ENCODE measurements at places on chromosomes 4 and X.

- peak; percentile 3 for DNase-seq
Measured at GRCh38 chrX:79592259-79592658, 225.1 kb upstream of the ITM2A start.

DNA sequence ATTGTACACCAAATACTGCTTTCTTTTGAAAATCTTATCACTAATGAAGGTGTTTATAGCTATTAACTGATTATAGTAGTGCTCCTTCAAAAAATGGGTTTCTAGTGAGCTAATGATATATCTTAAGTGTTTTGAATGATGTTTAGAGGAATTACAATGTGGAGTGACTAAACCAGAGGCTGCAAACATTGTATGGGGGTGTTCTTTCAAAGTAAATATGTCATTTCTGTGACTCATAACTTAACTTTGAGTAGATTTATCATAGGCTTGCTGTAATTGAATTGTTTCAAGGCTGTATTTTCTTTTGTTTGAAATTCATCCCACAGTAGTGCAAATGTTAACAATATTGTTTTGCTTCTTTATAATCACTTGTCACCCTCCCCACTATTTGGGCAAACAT is 141.6 kb downstream of the IL1RAPL2 start:
- DNase-seq, result no peak

GRCh38 chr4:7546809-7547367 is 112.2 kb upstream of the PSAPL1 start:
- DNase-seq, result no peak

DNA sequence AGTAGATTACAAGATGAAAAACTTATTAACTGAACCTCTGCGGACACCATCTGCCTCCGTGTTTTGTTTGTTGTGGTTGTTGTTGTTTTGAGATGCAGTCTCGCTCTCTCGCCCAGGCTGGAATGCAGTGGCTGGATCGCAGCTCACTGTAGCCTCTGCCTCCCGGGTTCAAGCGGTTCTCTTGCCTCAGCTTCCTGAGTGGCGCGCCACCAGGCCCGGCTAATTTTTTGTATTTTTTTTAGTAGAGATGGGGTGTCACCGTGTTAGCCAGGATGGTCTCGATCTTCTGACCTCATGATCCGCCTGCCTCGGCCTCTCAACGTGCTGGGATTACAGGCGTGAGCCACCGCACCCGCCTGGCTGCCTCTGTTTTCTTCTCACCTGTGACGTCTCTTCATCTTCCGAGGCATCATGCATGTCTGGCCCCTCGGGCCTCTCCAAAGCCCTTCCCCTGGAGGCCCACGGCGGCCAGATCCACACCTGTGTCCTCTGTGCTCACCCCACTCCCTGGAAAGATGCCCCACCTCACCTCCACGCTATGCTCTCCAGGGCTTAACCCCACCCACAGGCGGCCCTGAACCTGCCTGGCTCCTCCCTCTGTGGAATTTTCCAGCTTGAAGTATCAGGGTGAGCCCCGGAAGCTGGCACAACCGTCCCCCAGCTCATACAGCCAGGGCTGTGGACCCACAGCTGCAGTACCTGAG is 77.0 kb upstream of the MXD4 start:
- no peak for DNase-seq

DNA sequence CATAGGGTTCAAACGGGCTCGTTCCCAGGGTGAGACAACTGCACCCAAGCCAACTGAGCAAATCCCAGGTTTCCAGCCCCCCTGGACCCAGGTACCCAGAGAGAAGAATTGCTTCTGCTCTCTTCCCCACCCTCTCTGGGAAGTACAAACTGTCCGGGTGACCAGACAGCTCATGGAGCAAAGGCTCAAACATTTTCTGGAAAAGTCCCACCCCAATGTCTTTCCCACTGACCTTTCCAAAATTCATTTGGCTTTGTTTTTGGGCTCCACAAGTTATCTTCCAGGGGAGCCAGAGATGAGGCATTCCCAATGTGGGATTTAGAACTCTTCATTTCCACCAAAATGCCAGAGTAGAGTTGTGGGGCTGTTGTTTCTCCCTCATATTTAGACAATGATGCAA is 80.2 kb upstream of the PLAC1 start:
- DNase-seq, result no peak

DNA sequence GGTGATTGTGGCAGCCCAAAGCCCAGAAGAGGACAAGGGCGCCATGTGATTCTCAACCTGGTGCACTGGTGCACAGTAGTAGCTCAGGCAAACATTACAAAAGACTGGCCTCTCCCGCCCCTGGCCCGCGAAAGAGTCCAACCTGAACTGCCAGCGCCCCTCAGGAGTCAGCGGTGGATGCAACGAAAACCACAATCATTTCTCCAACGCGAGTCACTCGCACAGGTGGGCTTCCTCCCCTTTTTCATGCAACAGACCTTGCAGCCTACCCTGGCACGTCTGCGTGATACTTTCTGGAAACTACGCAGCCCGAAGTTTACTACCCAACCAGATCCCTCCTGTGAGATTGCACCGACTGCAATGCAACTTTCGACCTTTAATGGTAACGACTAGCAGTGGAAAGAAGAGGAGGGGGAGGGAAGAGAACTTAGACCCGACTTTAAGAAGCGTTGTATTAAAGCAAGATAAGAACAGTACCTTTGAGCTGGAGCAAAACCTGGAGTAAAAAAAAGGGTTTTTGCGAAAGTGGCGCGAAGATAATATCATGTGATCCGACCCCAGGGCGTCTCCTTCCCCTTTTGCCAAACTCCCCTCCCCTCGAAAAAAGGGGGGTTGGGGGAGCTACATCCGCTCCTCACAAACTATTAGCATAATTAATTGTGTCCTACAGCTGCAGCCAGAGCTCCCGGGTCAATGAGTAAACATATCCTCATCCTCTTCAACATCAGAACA is 63.3 kb upstream of the CCDC160 start:
- DNase-seq, result no peak

DNA sequence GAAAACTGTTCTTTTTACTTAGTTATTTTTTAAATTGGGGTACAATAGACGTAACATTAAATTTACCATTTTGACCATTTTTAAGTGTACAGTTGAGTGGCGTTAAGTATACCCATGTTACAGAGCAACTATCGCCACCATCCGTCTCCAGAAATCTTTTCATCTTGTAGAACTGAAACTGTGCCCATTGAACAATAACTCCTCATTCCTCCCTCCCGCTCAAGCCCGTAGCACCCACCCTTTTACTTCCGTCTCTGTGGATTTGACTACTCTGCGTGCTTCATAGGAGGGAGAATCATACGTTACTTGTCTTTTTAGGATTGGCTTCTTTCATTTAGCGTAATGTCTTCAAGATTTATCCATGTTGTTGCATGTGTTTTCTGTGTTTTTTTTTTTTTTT is 55.3 kb downstream of the TMEM131L start:
- DNase-seq, result no peak

GRCh38 chrX:57135287-57135686 is 1.9 kb downstream of the SPIN2A start:
- no peak for DNase-seq

- DNase-seq, result no peak
Measured at GRCh38 chr4:2416564-2417225, 1.8 kb downstream of the ZFYVE28 start.

DNA sequence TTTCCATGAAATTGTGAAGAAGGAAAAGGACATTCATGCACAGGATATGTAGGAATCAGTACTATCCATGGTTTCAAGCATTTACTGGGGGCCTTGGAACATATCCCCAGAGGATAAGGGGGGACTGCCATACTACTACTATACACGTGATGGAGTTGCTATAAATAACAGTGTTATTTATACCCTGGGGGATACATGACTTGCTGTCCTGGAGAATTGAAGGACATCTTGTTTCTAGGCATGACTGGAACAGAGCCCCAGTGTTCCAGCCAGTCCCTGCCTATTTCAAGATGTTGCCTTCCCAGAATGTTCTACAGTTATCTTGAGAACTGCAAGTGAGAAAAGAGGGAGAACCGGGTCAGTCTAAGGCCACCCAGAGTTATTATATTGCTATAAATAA is 39.6 kb upstream of the ZNF81 start:
- DNase-seq, result no peak

DNA sequence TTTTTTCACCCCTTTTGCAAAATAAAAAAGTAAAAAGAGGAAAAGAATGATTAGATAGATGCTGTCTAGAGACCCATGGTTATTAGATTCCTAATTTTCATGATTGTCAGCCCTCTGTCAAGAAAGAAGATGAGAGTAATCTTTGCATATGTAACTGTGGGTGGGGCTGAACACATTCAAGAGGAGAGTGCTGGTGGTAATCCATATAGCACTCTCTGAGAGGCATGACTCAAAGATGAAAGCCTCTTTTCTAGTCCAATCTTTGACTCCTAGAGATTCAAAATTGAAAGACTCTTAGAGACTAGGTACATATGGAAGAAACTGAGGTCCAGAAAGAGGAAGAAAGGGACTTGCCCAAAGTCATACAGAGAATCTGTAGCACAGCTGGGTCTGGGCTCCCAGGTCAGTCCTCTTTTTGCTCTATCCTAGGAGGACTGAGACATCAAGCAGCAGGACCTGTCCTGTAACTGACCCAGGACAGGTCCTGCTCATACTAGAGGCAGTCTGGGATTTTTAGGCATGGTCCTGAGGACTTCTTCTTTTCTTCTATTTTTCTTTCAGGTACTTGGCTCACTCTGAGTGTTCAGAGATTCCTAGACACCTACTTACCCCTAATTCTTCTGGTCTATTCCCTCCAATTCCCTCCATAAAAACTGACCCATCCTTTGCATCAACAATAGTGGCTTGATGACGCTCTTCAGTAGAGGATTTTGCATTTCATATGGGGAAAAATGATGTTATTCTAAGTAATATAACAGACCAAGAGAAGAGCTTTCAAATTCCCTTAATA is 23.8 kb downstream of the VSIG4 start:
- DNase-seq, result no peak

GRCh38 chrX:68807818-68808217 is 21.0 kb upstream of the EFNB1 start:
- DNase-seq, result peak; percentile 54

- DNase-seq, result no peak
Measured at GRCh38 chrX:134633832-134634231, 24.4 kb downstream of the PLAC1 start.

All from SJCRH30 (cell line).